ENCODE measurements at places on chromosomes 16 and 17. TPM values are rescaled to one million over a fixed set of nuclear protein-coding genes. Genes with fewer than 3 reads are reported as not detected.

LPCAT2 gene
- 0.13 TPM for total RNA-seq

OR1F1 gene
- not detected for total RNA-seq

KRT25 gene
- not detected for total RNA-seq

CFAP52 gene
- total RNA-seq: not detected

DCTPP1 gene
- 39.9 TPM for total RNA-seq

KCNH4 gene
- total RNA-seq: 0.14 TPM

PAFAH1B1 gene
- total RNA-seq: 142 TPM

GJD3 gene
- not detected for total RNA-seq

FUS gene
- 492 TPM for total RNA-seq

ZSCAN10 gene
- 0.28 TPM for total RNA-seq

KRT40 gene
- not detected for total RNA-seq

NAA38 gene
- 54.3 TPM for total RNA-seq

ANKS4B gene
- not detected for total RNA-seq

OR2C1 gene
- not detected for total RNA-seq

CACNG4 gene
- not detected for total RNA-seq

NPW gene
- 0.24 TPM for total RNA-seq

PROCA1 gene
- total RNA-seq: 8.2 TPM

THUMPD1 gene
- 45.1 TPM for total RNA-seq

CRYBA1 gene
- not detected for total RNA-seq

ST6GALNAC2 gene
- total RNA-seq: not detected

TP53TG3F gene
- total RNA-seq: not detected

KRTAP16-1 gene
- not detected for total RNA-seq

CACNA1G gene
- total RNA-seq: not detected
